ENCODE measurements at places on chromosomes 3 and 15. TPM values are rescaled to one million over a fixed set of nuclear protein-coding genes. Genes with fewer than 3 reads are reported as not detected.

Gene CHSY1
- total RNA-seq = 58.9 TPM

Gene UNC13C
- not detected for total RNA-seq

Gene ACOX2
- 1.8 TPM for total RNA-seq

Gene ROBO1
- total RNA-seq = 16.8 TPM

Gene CPLX3
- total RNA-seq = not detected

Gene CX3CR1
- total RNA-seq = not detected

Gene XCR1
- total RNA-seq = not detected

Gene STAG1
- total RNA-seq = 48.2 TPM

Gene PCOLCE2
- total RNA-seq = 12.1 TPM

Gene NLGN1
- 49.3 TPM for total RNA-seq

Gene MOBP
- 0.95 TPM for total RNA-seq

Gene ARGFX
- not detected for total RNA-seq

Gene MRPL3
- total RNA-seq = 116 TPM

Gene CPNE4
- total RNA-seq = not detected

Gene RLBP1
- not detected for total RNA-seq

Gene STAB1
- 189 TPM for total RNA-seq

Gene ERICH6
- total RNA-seq = not detected

Gene GOLGA6B
- not detected for total RNA-seq

Gene TRNT1
- total RNA-seq = 22.6 TPM

Gene KY
- total RNA-seq = not detected

Gene IVD
- total RNA-seq = 43.4 TPM

Gene THPO
- 0.07 TPM for total RNA-seq

Gene CCDC12
- total RNA-seq = 40.5 TPM

Gene SCN10A
- total RNA-seq = 0.20 TPM

Gene PYGO1
- 0.28 TPM for total RNA-seq

Gene XIRP1
- total RNA-seq = not detected

Gene BNC1
- total RNA-seq = 14.2 TPM

Gene ABHD2
- total RNA-seq = 75.9 TPM

Measured in pulmonary artery endothelial cell (primary cell).